ENCODE measurements at places on chromosomes 12 and 14.

GRCh38 chr14:76931631-76932402, 96.7 kb downstream of the IRF2BPL start:
- no peak for DNase-seq

- DNase-seq, result no peak
Measured at GRCh38 chr14:104742586-104743455, 10.1 kb upstream of the SIVA1 start.

DNA sequence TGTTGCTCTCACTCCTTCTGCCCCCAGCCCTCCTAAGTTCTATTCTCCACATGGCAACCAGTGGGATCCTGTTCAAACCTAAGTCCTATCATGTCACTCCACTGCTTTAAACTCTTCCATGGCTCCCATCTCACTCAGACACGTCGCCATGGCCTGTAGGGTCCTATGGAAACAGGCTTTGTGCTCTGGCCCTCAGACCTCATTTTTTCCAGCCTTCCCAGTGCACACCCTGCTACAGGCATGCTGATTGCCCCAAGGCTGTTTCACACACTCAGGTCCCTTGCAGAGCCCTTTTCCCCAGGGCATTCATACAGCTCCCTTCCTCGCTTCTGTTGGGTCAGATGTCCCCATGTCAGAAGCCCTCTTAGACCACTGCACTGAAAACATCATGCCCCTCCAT, 11.2 kb upstream of the MED13L start:
- no peak for DNase-seq

GRCh38 chr12:25155022-25155576, 39.9 kb downstream of the DNAI7 start:
- peak; percentile 8 for DNase-seq

DNA sequence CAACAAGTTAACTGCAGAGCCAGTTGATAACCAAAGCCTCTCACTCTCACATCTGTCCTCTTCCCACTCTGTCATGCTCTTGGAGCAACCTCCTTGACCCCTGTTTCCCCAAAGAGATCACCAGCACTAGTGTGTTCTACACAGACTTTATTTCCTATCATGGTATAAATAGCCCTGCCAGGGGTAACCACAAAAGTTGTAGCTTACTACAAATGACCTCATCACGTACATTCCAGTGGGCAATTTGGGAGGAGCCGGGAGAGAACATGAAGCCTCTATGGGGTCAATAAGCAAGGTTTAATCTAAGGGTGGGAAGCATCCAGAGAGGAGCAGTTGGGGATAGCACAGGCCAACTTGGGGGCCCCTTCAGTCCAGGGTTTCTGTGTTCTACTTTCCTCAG, 186.5 kb downstream of the KCNA5 start:
- no peak for DNase-seq

- DNase-seq, result no peak
Measured at GRCh38 chr14:51619561-51619960, 32.1 kb upstream of the FRMD6 start.

GRCh38 chr14:97382616-97383226, 585.5 kb downstream of the VRK1 start:
- no peak for DNase-seq

DNA sequence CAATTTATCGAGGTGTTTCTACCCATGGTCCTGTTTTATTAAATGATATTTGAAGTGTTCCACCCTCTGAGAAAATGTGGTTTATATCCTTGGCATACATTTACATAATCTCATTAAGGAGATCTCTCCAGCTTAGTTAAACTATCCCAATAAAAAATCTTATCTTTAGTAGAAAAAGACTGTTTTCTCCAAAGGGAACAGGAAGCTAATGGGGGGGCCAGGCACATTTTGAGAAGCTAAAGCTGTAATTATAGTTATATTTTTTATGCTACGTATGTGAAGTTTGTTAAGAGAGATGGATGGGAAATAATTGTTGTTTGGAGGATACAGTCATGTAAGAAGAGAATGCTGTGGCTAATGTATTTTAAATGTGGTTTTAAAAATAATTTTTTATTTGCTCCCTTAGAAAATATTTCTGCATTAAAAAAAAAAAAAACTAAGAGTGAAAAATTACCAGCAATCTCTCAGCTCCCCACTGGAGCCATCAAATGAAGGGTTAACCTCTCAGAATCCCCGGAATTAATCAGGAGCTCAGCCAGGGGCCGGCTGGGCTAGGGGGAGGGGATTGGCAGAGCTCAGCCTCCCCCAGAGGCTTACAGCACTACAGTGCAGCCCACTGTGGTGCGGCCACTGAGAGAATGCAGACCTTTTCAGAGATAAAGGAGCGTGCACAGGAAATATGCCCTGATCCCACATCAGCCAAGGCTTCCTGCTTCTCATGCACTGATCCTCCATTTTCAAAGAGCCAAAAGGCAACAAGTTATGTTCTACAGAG, 185.8 kb downstream of the EGLN3 start:
- DNase-seq, result no peak

DNA sequence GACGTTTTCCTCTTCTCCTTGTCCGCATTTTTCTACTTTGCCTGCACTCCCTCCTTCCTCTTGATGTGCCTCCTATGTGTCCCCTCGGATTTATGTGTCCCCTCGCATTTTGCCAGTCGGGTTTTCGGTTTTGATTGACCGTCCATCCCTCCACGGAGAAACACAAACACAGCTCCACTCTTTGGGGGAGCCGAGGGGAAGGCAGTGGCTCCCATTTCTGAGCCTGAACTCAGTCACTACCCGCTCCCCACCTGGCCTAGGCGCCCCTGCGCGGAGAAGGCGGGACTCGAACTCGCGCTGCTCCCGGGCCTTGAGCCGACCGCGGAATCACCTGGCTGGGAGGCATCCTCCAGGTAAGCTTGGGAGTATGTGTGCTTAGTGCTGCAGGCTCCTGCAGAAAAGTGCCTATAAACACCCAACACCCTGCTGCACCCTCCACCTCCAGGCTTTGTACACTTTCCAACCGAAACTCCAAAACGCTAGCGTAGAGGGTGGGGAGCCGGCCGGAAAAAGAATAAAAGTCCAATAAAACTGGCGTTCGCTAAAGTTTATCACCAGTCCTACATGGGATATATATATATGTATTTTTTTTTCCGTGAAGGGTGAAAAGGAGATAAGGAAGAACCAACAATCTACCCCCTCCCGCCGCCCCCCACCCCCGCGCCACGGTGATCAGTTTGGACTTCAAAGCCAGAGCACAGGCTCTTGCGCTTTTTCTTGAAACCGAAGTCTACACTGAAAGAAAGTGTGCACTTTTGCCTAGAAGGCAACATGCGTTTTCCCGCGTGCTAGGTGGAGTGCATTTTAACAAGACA, 3.3 kb upstream of the CCND2 start:
- no peak for DNase-seq
